ENCODE measurements at places on chromosomes 2 and 18.
A peak's percentile ranks its signal among the peaks of the same experiment; 100 is the strongest.

DNA sequence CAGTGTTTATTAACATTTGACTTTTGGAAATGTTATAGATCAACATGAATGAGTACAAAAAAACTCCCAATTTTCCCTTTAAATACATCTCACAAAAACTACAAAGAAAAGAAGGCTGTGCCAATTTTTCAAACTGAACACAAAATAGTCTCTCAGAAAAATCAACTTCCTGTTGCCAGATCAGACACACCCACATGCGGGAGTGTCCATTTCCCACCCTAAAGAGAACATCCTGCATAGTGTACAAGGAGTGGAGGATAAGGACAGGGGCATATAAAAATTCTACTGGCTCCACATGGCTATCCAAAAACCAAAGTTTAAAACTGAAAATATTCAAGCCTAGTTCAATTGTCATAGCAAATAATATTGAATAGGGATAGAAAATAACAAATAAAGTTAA is 165.3 kb downstream of the ATAD2B start:
- no peak for DNase-seq

DNA sequence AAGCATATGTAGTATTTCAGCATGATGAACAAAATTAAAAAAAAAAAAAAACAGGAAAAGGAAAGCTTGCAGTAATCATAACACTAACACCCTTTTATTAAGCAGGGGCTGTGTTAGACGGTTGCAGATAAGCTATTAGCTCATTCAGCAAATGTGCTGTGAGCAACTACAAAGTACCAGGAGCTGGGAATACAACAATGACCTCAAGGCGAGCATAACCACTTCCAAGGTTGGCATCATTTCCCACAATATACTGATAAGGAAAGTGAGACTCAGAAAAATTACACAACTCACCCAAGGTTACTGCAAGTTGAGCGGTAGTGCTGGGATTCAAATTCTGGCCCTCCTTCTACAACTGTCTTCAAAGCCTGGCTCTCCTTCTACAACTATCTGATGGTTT is 38.2 kb upstream of the ACTR3 start:
- DNase-seq, result no peak

- no peak for DNase-seq
These were observed 102.9 kb upstream of the TGFA start for GRCh38 chr2:70656421-70657010.

- DNase-seq, result no peak
These were observed 94.7 kb downstream of the ARMC9 start for GRCh38 chr2:231293163-231293562.

DNA sequence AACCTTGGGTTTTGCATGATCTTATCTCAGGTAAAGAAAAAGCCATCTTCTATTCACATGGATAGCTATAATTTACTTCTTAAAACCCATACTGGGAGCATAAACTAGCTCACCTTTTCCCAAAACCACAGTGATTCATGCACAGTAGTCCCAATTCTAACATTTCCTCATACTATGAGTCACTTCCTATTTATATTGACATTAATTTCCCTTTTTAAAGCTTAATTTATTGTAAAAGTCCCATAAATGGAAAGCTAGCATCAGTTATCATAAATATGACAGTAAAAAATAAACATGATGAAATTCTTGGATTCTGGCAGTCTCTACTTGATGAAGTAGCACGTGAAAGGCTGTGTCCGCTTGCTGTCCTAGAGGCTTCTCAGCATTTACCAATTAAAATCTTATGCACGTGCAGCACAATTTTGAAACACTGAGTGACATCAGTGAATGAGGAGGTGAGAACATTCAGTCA is 180.1 kb downstream of the CDH2 start:
- DNase-seq, result no peak

DNA sequence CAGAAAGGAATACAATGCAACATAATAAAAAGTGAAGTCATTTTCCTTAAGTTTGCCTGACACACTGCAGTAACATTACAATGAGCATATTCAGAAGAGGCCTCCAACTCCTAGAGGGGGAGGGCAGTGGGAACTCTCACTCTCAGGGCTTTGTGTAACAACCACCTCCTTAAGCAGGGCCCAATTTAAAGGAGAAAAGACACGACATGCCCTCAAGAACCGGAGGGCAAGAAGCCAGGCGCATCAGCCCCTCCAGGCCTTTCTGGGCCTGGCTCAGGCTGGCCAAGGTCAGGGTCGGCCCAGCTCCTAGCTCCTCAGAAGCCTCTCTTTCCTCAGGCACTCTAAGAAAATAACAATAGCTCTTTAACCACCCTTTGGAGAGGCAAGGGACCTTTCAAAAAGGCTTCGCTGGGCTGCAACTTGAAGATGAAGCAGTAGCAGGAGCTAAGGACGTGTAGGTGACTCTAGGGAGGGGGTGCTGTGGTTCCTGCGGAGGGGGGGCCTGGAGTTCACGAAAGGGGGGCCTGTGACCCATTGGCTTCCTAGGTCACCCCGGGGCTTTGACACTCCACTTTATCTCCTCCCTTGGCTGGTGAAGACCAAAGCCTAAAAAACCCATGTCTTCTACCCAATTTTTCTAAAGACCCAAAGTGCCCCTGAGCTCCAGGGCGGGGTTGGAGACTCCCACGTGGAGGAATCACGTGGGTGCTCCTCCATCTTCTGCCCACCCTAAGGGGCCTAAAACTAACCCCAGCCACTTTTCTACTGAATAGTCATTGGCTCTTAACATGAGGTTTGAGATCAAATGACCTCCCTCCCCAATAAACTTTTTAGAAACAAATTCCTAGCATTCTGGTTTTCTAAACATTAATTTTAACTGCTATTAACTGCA is 13.3 kb downstream of the SERTAD2 start:
- DNase-seq, result no peak

DNA sequence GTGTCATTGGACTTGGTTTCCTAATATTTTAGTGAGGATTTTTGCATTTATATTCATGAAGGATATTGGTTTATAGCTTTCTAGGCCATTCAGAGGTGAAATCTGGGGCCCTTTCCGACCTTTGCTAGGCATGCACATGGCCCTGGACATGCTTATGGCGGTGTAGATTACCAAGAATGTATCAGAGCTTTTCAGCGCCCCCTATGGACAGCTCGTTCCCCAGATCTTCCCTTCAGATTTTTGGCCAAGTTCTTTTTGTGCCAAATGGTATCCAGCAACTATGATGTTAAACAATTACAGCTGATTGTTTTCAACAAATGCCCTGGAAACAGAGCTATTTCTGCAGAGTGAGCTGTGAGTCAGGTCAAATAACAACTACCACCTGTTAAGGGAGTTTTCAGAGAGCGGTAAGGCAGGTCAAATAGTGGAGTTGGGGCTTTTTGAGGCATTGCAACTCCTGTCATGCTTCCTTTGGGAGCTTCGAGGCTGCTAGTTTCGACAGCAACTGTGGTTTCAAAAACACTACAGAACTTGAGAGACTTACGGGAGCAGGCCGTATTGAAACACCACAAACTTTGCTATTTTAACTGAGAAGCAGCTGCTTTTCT is 188.3 kb downstream of the ZNF516 start:
- DNase-seq, result no peak

DNA sequence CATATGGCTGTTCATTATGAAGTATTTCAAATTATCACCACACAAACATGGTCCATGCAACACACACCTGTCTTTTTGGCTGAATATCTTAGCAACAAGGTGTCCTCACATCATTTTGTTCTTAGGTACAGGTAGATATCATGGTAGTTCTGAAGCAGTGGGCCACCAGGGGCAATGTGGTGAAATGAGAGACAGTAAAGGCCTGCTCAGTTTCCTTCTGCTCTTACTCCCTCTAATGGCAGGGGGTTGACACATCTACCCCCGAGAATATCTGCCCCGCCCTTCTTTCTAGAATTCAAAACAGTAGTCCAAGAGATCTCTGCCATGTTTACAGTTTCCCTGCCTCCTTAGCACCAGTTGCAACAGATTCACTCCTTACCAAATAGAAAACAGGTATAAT is 147.0 kb upstream of the KLHL14 start:
- DNase-seq, result peak; percentile 78

DNA sequence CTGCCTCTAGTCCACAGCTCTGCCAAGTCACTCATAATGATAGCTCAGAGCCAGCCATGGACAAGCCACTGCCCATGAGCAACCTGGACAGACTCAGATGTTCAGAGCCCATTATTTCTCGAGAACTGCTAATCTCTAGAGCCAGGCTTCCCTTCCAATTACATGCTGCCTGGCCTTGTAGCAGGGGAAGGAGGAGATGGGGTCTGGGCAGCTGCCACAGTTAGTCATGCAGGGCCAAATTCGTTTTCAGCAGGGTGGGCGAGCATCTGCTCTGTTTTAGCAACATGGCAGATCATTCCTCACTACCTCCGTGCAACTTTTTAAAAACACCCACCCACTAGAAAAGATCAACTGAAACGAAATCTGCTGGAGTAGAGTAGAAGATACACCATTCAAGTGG is 141.8 kb downstream of the MYO5B start:
- DNase-seq, result no peak

DNA sequence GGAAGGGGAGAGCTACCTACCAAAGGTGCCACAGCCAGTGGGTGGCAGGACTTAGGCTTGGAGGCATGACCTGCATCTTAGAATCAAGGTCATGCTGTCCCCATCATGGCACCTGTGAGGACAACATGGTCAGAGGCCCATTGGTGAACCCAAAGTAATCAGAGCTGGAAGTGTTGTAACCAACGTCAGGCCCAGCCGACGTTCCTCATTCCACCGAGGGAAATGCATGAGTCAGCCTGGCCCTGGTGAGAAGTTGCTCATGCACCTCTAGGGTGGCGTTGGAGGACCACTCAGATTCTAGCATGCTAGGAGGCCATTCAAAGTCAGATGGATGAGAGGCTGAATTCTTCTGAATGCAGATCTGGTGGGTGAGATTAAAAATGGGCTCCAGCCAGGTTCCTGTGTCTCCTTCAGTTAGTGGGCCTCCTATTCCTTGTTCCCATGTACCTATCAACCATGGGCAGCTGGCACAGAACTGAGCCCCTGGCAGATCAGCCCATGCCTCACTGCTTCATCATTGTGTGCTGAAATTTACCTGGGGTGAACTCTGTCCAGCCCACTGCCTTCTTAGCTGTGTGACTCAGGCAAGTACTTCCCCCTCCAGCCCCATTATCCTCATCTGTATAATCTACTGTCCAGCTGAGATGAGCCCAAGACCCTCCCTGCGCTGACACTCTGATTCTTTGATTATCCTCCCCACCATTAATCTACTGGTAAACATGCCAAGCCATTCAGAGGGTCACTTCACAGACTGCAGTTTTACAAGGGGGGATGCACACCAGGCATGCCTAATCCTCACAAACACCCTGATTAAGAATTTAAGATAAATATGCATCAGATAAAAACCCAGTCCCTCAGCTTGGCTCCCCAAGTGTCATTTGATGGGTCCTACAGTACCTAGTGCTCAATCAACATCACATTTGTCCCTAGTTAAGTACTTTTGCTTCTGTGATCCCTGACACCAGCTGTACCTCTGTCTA is 14.0 kb downstream of the SLC14A2 start:
- DNase-seq, result no peak

DNA sequence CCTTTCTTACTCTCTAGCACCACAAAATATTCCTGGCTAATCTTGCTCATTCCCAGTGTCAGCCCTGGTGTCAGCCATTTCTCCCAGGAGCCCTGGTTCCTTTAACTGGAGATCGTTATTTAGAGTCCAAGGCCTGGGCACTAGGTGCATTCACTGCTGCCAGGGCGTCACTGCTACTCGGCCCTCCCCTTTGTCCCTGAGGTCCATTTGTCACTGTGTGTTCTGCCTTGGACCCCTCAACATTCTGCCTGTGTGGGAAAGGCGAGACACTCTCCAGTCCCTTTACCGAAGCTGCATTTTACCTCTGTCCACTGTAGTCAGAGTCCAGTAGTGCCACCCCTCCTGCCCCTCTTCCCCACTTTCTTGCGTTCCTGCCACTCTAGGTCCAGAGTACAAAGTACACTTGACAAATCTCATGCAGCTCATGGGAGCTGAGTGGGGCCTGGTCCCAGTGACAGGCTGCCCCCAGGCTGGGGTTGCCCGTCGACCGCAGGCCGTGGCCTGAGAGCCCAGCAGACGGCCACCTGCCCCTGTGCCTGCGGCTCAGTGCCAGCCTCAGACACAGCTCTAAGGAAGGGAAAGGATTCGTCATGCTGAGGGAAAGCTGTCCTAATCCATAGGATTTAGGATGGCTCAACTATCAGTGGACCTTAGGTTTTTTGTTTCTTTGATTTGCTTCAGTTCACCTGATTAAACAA is 52.1 kb downstream of the COPS8 start:
- DNase-seq, result no peak

- no peak for DNase-seq
These were observed 247.8 kb downstream of the MYT1L start for GRCh38 chr2:2083113-2083758.

DNA sequence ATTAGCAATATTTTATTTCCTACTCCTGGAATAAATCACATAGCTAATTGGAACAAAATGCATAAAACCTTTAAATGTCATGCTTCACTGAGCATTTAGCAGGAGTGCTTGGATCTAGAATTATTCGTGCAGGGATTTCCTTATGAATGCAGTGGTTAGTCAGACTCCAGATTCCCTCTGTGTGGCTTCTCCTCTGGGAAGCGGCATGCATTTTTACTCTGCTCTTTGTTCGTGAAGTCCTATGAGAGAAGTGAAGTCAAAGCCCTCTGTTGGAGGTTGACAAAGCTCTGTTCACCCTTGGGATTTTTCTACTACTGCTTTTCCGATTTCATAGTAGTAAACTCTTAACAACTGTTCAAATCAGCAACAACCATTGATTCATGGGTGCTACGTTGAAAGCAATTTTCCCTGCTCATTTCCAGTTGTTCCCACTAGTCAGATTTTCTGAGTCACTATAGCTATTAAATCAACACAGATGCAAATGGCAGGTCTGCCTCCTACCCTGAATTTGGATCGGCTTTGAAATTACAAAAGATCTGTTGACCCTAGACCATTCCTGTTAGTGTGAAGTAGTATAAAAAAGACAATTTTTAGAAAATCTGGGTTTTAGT is 461.7 kb downstream of the STK39 start:
- no peak for DNase-seq

DNA sequence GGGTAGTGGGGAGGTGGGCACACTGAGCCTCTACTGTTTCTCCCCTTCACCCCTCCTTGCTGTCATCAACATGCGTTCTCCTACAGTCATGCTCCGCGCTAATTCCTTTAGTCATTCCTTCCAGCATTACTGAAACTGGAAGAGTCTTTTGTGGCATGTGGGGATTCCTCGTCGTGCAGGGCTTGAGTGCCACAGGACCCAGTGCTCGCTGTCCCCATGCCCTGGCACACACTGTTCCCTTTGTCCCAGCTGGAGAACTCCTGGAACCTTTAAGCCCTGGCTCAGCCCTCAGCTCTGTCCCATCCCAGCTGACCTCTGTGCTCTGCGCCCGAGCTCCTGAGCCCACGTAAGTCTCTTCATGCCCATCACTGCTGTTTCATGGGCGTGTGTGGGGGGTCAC is 42.1 kb downstream of the ODC1 start:
- no peak for DNase-seq

DNA sequence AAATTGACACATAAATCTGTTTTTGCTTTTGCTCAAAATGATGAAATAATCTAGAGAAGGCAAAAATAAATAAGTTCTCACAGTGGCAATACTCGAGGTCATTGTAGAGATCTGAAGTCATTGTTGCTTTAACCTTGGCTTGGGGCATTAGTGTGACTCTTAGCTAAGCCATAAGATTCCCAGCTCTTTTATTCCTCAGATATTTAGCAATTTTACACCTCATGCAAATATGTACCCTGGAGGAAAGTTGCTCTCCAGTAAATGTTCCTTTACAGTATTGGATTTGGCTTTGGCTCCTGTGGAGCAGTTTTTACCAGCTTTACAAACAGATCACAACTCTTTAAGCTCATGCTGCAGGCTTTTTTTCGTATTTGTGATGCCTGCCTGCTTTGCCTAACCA is 134.2 kb upstream of the NABP1 start:
- no peak for DNase-seq

All from germinal center (tissue), 1 donor.